CD4-positive, alpha-beta T cell treated with Interleukin-4 for 1 hour (primary cell): ENCODE measurements at places on chromosomes 2 and 18.

DNA sequence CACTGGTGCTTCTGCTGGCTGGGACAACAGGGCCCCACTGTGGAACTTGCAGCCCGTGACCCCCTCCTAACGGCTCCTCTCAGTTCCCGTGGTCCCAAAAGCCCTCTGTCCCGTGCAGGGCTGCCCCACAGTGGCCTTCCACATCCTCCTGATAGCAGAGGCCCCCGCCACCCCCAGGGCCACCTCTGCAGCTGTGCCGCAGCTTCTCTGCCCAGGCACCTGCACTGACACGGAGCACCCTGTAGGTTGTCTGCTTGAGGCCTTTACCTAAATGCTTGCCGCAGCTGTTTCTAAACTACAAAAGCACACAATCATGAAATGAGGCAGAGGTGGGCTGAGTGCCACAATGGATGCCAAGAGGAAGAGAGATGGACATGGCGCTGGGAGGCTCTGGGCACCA is 13.5 kb upstream of the GRHL1 start:
- no peak for DNase-seq

DNA sequence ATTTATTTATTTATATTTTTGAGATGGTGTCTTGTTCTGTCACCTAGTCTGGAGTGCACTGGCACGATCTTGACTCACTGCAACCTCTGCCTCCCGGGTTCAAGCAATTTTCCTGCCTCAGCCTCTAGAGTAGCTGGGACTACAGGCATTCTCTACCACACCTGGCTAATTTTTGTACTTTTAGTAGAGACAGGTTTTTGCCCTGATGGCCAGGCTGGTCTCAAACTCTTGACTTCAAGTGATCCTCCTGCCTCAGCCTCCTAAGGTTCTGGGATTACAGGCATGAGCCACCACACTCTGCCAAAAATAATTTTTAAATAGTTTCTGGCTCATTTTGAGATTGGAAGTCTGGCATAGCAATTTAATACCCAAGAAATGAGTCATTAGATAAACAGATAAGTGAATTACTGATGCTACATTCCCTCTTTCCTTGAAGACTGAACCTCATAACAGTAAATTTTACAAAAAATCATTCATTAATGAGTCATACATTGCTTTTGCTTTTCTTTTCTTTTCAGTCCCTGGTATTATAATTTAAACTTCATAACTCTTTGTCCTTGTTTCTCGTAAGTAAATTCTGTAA is 881.6 kb upstream of the PIK3C3 start:
- no peak for DNase-seq

GRCh38 chr2:42079737-42080287 is 32.0 kb downstream of the PKDCC start:
- no peak for DNase-seq

DNA sequence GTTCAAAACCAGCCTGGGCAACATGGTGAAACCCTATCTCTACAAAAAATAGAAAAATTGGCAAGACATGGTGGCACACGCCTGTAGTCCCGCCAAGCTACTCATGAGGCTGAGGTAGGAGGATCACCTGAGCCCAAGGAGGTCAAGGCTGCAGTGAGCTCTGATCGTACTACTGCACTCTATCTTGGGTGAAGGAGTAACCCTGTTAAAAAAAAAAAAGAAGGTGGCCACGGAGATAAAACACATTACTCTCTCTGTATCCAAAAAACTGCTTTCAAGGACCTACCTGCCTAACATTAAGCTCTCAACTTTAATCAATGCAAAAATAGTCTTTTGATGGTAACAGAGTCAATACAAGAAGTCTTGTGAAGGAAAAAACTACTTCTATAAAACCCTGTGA is 57.3 kb downstream of the BAZ2B start:
- DNase-seq, result no peak

- no peak for DNase-seq
These were observed 786.0 kb upstream of the SLC39A10 start for GRCh38 chr2:194870974-194871535.

DNA sequence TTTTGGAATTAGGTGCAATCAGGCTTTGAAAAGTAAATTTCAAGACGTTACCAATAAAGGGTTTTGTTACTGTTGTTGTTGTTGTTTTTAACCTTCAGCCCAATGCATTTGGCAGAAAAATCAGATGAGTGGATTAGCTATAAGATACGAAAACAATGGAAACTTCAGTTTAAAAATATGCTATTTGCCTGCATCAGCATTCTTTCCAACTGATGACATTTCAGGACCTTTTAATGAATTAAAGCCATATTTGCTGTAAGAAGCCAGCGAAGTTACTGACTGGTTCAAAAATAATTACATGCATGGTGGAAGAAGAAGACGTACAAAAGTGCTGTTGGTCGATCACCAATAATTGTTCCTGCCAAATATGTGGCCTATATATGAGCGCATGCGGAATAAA is 639.3 kb upstream of the SOX11 start:
- no peak for DNase-seq

- DNase-seq, result no peak
These were observed 360.4 kb upstream of the DSEL start for GRCh38 chr18:67876871-67877270.

DNA sequence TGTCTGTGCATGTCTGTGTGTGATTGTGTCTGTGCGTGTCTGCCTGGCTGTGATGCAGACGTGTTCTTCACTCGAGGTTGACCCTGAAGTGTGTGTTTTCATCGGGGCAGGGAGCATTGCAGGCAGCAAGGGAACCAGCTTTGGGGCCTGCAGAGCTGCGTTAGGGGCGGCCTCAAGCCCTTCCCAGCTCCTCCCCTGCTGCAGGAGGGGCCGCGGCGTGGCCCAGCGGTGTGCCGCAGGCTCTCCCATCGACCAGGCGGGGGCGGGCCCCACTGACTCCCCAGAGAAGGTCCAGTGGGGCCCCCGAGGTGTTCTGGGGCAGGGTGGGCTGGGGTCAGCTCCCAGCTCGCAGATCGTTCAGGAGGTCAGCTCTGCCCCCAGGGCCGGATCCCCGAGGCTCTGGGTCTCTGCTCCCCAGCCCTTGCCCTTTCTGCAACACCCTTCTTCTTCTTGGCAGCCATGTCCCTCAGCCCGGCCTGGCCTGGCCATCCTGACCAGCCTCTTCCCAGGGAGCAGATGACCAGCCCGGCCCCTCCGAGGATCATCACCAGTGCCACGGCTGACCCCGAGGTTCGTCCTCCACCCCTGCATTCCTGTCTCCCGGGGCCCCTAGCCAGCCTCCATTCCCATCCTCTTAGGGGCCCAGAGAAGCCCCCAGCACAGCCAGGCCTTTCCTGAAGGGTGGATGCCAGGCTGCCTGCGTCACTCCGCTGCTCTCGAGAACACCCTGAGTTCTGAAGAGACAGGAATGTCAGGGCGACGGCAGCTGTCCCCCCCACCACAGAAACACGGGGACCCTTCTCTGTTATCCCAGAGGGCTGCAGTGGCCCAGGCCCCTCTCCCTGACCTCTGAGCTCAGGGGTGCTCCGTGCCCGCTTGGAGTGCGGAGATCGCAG is 11.1 kb upstream of the KLHL30 start:
- DNase-seq, result no peak

- DNase-seq, result no peak
These were observed 385.8 kb downstream of the TRIB2 start for GRCh38 chr2:13102397-13103063.

GRCh38 chr2:236545814-236546480 is 23.7 kb upstream of the ACKR3 start:
- peak; percentile 41 for DNase-seq

DNA sequence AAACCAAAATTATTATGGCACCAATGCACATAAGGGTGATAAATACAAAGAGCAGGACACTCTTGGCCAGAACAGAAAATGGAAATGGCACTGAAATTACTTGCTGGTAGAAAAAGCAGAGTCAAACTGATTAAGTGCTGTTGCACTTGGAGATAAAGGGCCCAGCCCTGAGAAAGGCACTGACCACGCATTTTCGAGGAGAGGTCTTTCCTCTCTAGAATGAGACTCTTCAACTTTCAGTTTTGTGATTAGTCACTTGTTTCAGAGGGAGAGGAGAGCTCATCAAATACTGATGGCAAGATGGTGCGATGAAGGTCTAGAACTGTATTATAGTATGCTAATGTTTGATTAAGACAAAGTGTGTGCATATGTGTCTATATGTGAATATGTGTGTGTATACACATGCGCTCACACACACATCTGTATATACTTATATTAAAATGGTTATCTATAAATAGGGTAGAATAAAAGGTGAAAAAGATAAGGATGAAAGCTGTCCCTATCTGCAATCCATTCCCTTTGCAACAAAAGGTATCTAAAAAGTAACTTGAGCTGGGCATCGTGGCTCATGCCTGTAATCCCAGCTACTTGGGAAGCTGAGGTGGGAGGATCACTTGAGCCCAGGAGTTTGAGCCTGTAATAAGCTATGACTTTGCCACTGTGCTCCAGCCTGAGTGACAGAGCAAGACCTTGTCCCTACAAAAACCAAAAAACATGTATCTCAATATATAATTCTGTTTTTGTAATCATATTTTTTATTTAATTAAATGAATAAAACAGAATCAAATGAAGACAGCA is 48.8 kb upstream of the ZDBF2 start:
- no peak for DNase-seq

DNA sequence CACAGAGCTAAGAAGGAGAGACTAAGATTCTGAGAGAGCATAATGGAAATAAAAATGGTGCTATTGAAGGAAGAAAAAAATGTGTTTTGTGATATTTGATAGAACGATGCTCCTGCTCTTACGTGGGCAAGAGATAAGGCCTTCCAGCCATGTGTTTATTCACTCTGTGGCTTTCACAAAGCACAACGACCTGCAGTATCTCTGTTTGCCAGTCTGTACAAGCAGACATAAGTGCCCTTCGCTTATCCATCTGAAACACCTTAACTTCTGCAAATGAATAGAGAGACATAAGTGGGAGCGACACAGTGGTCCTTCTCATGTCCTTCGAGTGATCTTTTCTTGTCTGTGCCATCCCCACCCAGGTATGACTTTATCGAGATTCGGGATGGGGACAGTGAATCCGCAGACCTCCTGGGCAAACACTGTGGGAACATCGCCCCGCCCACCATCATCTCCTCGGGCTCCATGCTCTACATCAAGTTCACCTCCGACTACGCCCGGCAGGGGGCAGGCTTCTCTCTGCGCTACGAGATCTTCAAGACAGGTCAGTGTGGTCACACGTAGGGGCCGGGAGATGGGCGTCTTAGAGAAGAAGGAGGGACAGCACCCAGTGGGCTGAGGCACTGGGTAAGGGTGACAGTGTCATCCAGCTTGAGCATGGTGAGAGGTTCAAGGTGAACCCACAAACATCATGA is 33.7 kb downstream of the NRP2 start:
- DNase-seq, result no peak

- DNase-seq, result no peak
These were observed 10.6 kb upstream of the MPP4 start for GRCh38 chr2:201709049-201709448.

- DNase-seq, result peak; percentile 79
These were observed 59.6 kb downstream of the TRPM8 start for GRCh38 chr2:233976690-233977294.
